ENCODE measurements at places on chromosomes 2 and 18. TPM values are rescaled to one million over a fixed set of nuclear protein-coding genes. Genes with fewer than 3 reads are reported as not detected.

KYNU gene
- 0.94 TPM for total RNA-seq

NIFK gene
- total RNA-seq = 84.8 TPM

MBP gene
- total RNA-seq = 88.3 TPM

BCL11A gene
- total RNA-seq = not detected

TMEM150A gene
- 17.1 TPM for total RNA-seq

ZCCHC2 gene
- 68.5 TPM for total RNA-seq

NYAP2 gene
- total RNA-seq = not detected

METTL4 gene
- total RNA-seq = 14.3 TPM

MSTN gene
- total RNA-seq = 0.19 TPM

ANKRD30BL gene
- total RNA-seq = not detected

SERPINB12 gene
- not detected for total RNA-seq

ANKRD62 gene
- not detected for total RNA-seq

STARD6 gene
- total RNA-seq = not detected

SCYGR4 gene
- not detected for total RNA-seq

AQP12B gene
- not detected for total RNA-seq

PDE1A gene
- total RNA-seq = not detected

ANKRD29 gene
- total RNA-seq = 0.18 TPM

SIX3 gene
- not detected for total RNA-seq

CHST9 gene
- not detected for total RNA-seq

CIDEA gene
- total RNA-seq = not detected

XDH gene
- not detected for total RNA-seq

DUSP19 gene
- total RNA-seq = 1.2 TPM

INHA gene
- not detected for total RNA-seq

STAT4 gene
- total RNA-seq = 122 TPM

ITM2C gene
- total RNA-seq = 25.3 TPM

KCNK3 gene
- total RNA-seq = not detected

LYPD6 gene
- not detected for total RNA-seq

CERKL gene
- total RNA-seq = not detected

GGCX gene
- 20.4 TPM for total RNA-seq

WDR75 gene
- 45.3 TPM for total RNA-seq

ITGA4 gene
- 159 TPM for total RNA-seq

COL4A4 gene
- total RNA-seq = not detected

REEP1 gene
- total RNA-seq = 0.29 TPM

TSPYL6 gene
- total RNA-seq = not detected

PRPF40A gene
- total RNA-seq = 122 TPM

RGPD3 gene
- not detected for total RNA-seq

RDH14 gene
- total RNA-seq = 14.9 TPM

ZAP70 gene
- 354 TPM for total RNA-seq

GPR45 gene
- total RNA-seq = not detected

MOCOS gene
- not detected for total RNA-seq
